ENCODE measurements at places on chromosomes 4 and X.

- no peak for DNase-seq
These were observed 139.4 kb upstream of the CPEB2 start for GRCh38 chr4:14862891-14863290.

GRCh38 chr4:88138561-88138960, 19.9 kb downstream of the ABCG2 start:
- DNase-seq: no peak

GRCh38 chr4:120753854-120754253, 168.7 kb downstream of the PRDM5 start:
- DNase-seq: peak; percentile 8

GRCh38 chrX:86295293-86295692, 147.0 kb downstream of the DACH2 start:
- DNase-seq: no peak
